ENCODE measurements at places on chromosomes 2 and 18.

- DNase-seq, result no peak
Observed at GRCh38 chr18:31176531-31176930, 13.9 kb upstream of the DSC1 start.

DNA sequence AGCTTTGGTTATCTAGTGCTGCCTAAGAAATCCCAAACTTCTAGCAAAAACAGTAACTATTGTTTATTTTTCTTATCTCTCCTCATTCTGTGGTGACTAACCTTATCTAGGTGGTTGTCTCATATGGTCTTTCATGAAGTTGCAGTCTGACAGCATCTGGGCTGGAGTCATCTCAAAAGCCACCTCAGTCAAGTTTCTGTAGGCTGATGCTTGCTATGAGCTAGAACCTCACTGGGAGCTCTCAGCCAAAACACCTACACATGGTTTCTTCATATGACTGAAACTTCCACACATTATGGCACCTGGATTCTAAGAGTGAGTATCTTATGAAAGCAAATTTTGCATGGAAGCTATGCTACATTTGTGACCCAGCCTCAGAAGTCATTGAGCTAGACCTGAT, 596.4 kb upstream of the VRK2 start:
- no peak for DNase-seq

GRCh38 chr2:166418853-166419615, 43.3 kb upstream of the SCN9A start:
- no peak for DNase-seq

DNA sequence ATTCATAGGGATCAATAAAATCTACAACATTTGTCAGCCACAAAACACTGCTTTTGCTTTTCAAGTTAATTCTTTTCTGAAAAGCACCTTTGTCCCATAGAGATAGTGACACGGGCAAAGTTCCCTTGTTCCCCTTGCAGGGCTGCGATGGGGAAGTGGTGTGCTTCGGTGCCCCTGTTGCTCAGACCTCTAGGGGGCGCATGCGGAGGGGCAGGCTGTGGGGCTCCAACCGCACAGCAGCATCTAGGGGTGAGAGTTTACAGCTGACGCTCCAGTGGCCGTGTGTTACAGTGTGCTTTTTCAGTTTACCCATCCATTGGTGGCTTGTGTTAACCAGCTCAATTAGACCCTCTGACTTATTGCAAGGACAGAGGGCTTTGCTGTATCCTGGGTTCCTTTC, 1432.2 kb upstream of the ACVR2A start:
- DNase-seq, result peak; percentile 19

GRCh38 chr2:27303093-27304025, 4.9 kb downstream of the UCN start:
- DNase-seq, result peak; percentile 65

All from erythroblast (primary cell).